Caudate nucleus (tissue), 63 donors: ENCODE measurements at places on chromosomes 4 and X.

GRCh38 chr4:99945718-99946355 lies 581 bp downstream of the DNAJB14 start:
- DNase-seq: no peak

DNA sequence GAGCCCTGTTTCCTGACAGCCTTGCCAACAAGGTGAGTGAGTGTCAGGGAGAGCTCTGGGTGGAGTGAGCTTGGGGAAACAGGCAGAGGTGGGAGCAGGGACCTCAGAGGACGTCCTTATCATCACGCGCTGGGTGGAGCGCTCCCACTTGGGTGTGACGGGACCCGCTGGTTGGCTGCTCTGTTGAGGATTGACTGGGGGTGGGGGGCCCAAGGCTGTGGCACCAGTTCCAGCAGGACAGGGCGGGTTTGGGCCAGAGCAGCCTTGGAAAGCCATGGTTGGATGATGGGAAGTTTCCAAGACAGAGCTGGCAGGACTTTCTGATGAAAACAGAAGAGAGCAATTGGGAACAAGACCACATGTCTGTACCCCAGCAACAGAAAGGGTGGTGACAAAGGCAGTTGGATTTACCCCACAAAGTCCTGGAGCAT lies 3.0 kb upstream of the PCGF3 start:
- no peak for DNase-seq

DNA sequence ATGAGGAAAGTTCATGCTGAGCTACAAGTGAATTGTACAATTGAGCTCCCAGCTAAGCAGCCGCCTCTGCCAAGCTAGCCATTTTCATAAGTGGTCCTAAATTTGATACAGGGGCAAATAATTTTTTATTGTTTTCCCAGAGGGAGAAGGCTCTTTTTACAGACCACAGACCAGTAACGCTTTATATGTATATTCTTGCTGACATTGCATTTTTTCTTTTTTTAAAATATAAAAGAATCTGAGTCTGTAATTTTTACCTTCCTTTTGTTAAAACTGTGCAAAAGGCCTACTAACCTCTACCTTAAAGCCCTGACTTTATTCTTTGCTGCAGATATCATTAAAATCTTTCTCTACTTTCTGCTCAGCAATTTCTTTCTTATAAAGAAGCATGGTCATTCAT lies 501.2 kb upstream of the INTU start:
- DNase-seq: no peak

GRCh38 chrX:148573119-148573518 lies 72.7 kb downstream of the AFF2 start:
- no peak for DNase-seq

- DNase-seq: no peak
Observed at GRCh38 chr4:82667761-82668480, 106.1 kb upstream of the TMEM150C start.

DNA sequence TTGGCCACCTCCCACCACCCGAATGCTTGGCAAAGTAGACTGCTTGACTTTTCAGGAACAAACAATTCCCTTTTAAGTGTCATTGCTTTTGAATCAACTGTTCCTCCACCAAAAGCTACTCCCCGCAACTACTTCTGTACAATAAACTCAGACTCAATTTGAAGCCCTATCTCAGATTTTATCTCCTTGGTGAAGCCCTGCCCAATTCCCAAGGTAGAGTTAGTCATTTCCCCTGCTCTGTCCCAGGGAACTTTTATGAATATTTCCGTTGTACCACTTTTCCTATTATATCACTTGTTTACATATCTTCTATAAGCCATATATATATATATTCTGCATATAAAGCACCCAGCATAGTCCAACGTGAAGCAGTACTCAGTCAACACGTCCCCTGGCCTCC lies 102.8 kb downstream of the C4orf51 start:
- DNase-seq: no peak

- no peak for DNase-seq
Observed at GRCh38 chrX:70497026-70497425, 52.4 kb downstream of the DLG3 start.

DNA sequence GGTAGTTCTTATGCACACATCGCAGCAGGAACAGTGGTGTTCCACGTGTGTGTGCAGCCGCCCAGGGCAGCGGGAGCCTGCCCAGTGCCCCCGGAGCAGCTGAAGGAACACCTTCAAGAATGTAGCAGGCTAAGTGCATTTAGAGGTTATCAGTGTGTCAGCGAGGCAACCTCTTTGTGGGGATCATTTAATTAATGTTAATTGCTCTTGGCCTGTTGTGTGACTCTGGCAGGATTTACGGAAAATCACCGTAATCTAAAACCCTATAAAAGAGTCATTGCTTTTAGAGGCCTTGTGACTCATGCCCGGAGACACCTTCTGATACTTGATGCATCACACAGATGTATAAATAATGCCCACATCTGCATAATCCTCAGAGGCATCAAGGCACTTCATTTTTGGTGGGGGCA lies 47.3 kb upstream of the GATB start:
- DNase-seq: no peak

DNA sequence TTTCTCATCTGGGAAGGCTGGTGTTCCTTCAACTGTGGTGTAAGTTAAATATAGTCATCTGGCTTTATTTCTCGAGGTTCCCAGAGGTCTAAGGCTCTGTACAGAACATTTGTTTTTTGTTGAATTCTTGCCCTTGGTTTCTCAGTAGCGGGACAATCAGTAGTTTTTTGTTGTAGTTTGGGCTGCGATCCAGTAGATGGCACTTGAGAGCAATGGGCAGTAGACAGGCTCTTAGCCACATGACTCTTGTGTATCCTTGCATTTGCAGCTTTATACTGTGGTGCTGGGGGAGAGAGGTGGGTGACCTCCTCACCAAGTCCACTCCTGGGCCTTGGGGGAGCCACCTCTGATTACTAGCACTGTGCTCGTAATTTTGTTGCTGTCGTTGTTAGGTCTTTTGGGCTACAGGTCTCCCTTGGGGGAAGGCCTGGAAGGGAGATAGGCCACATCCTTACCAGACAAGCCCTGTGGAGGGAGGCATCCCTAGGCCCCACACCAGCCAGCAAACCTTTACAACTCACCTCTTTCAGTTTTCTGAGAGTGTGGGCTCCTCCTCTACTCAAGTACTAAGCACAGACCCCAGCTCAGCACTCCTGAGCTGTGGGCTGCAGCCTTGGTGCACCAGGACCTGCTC lies 8.1 kb downstream of the ETDB start:
- DNase-seq: no peak

GRCh38 chr4:82430964-82431745 lies 765 bp downstream of the ENOPH1 start:
- no peak for DNase-seq

DNA sequence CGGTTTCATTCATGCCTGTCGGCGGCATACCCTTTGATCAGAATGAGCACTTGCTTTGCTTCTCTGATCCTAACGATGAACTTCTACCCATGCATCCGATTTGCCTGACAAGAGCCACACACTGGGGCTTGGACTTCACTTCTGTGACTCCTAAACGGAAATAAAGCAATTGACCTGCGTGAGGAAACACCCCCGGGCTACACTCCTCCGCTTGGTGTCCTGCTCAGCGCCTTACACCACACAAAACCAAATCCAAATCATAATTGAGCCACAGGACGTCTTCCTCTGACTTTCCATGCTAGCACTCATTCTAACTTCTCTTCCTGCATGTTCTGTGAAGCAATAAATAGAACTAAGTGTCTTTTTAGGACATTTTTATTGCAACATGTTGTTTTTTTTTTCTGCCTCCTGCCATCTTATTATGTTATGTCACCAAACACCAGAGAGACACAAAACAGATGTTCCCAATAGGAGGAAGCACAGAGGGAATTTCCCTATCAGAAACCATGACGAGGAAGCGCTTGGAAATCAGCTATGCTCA lies 110.8 kb upstream of the FAM9B start:
- DNase-seq: no peak

- DNase-seq: no peak
Observed at GRCh38 chrX:25156323-25156722, 140.6 kb upstream of the ARX start.

GRCh38 chr4:48509543-48509942 lies 19.5 kb downstream of the ZAR1 start:
- DNase-seq: no peak
